ENCODE measurements at places on chromosomes 5 and 9.

DNA sequence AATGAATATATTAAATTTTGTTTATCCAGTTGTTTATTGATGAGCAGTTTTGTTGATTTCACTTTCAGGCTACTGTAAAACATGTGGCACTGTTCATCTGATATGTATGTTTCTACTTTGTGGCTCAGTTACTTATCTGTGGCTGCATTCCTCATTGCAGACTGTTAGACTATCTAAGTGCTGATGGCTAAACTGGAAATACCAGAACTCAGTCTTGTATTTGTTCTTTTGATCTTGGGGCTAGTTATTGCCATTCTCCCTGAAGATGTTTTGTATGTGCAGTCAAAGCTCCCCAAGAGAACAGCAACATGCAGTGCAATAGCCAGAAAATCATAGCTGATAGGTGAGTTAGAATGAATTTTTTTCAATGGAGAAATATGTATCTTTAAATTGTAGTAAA lies 162.2 kb downstream of the GADD45G start:
- no peak for DNase-seq

GRCh38 chr5:102737161-102737560 lies 17.9 kb upstream of the PAM start:
- no peak for DNase-seq

DNA sequence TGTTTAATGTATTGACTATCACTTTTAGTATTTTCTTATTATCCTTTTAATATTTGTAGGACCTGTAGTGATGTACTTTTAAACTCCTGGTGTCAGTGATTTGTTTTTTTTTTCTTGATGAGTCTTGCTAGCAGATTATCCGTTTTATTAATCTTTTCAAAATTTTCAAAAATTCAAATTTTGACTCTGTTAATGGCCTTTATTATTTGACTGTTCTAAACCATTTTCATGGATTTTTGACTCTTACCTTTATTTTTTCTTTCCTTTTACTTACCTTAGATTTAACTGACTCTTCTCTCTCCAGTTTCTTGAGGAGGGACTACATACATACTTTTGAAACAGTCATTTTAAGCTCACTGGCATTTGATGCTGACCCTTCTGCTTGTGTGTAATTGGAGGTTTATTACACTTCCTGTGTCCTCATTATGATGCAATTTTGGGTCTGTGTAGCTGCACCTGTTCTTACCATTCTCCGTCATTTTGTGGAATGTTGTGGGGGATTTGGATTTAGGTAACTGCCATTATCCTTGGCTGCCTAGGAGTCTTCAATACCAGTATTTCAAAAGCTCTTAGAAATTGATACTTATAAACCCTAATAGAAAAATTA lies 32.0 kb upstream of the EXOC3 start:
- DNase-seq: no peak

DNA sequence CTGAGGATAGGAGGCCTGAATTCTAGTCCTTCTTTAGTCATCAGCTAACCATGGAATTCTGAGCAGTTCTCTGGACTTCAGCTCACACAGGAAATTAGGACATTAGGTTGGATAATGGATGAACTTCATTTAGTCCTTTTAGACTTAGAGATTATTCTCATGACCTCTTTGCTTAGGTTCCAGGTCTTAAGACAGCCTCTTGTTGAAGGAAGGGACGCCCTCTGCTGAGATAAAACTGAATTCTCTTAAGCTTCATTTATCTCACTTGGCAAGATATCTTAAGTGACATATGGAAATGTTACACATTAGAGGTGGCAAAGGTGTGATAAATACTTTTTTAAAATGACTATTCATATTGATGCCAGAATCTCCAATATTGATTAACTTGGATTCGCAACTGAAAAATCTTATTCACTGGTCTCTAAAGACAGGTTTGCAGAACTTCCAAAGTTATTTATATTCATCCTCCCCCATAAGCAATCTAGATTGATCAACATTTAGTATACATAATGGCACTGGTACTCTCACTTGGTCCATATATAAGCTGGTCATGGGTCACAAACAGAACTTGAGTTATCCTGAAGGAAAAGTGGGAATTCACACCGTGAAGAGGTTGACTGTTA lies 16.9 kb upstream of the ZNF366 start:
- peak; percentile 56 for DNase-seq

- DNase-seq: no peak
Measured at GRCh38 chr5:178388386-178389025, 155.9 kb upstream of the PHYKPL start.

DNA sequence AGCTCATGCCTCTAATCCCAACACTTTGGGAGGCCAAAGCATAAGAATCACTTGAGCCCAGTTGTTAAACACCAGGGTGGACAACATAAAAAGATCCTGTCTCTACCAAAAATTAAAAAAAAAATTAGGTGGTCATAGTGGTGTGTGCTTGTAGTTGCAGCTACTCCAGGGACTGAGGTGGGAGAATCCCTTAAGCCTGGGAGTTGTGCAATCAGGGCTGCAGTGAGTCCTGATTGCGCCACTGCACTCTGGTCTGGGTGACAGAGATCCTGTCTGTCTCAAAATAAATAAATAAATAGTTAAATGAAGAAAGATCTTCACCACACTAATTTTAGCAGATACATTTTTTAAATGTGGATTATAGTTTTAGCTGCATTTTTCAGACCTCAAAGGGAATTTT lies 433.2 kb downstream of the MAT2B start:
- DNase-seq: no peak

DNA sequence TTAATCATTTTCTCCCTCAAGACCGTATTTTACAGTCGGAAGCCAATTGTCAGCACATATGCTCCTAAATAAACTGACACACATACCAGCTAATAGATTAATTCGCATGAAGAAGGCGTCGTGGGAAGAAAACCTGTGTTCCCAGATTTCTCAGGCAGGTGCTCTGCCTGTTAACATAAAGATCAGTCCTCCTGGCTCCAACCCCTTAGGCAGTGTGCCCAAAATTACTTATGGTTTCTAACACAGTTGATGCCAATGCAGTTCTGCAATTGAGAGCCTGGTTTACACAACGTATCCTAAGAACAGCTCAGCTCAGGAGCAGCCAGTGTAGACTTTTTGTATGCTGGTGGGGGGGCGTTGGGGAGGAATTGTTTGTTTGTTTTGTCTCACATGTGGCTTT lies 208.3 kb downstream of the ENC1 start:
- DNase-seq: no peak

Data from GM03348 (cell line).